COR-L47 (cell line): ENCODE measurements at places on chromosomes 16 and 17.
A peak's percentile ranks its signal among the peaks of the same experiment; 100 is the strongest.

DNA sequence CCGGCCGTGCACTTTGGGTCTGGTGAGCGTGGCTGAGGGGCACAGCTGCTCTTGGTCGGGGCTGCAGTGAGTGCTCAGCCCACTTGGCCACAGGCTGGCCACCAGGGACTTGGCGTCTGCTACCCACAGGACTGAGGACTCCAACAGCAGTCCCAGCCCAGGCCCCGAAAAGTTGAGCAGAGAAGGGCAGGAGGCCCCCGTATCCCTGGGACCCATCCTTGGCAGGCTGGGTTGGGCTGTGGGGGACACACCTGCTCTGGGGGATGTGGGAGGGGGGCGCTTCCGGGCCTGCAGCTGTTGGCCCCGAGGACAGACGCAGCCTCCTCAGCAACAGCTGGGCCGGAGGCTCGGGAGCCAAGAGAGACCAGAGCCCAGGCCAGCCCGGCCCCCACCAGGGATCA, 19.4 kb upstream of the SSTR5 start:
- no peak for DNase-seq

DNA sequence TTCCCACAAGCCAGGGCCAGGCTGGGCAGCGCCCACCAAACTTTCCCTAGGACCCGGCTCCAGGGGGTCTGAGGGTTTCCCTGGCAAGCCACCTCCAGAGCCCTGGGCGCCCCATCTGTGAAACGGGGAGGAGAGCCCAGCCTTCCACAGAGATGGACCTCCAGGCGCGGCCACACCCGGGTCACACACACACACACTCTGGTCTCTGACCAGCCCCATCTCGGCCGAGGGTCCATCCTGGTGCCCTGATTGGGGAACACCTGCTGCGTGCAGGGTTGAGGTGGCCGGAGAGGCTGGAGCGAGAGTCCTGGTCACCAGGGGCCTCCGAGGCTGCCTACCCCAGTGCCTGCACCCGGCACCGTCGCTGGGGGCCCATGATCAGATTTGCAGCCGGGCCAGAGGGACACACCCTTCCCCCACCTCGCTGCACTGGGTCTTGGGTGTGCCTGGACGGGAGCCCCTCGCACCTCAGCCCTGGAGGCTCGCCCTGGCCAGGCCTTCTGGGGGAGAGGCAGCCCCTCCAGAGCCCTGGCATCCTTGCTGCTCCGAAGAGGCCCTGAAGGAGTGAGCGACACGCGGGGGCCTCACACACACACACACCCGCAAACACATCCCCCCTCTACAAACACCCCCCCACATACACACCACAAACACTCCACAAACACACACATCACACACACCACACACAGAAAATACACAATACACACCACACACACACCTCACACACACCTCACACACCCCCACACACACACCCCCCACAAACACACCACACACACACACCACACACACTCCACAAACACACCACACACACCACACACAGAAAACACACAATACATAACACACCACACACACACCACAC, 29.7 kb downstream of the SLC25A10 start:
- no peak for DNase-seq

DNA sequence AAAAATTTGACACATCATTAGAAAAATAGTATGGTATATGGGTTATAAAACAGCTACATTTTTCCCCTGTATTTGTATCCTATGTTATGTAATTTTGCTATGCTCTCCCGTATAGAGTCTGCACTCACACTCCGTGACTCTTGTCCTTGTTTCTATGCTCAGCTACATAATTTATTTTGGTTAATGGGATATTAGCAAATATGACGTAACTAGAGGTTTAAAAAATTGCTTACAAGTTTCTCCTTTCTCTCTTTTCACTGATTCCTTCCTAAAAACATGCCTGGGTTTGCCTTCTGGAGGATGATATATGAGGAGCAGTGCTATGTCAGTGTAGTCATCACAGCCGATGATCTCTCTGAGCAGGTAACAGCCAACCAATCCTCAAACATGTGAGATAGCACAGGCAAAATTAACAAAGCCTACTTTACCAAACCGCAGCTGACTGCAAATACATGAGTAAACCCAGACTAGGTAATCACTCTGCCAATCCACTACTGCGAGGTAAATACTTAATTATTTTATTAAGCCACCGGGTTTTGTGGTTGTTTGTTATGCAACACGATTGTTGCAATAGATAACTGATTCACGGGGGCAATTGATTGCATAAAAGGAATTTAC, 126.9 kb downstream of the KIF2B start:
- no peak for DNase-seq

DNA sequence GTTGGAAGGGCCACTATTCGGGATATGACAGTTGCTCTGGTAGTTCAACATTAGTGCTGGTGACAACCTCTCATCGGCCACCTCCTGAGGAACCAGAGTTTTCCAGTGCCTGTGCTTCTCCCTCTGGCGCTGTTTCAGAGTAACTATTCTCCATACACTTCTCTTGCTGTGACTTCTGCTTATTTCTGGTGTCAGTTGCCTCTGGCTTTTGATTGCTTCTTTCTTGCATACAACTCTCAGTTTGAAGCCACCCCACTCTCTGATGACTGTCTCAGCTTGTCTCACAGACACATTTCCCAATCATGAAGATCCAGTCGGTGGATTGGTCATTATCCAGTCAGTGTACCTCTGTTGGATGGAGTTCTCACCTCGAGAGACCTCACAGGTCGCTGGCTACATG, 3.4 kb upstream of the TM4SF5 start:
- no peak for DNase-seq

GRCh38 chr17:62110923-62111484, 45.9 kb upstream of the MED13 start:
- no peak for DNase-seq

DNA sequence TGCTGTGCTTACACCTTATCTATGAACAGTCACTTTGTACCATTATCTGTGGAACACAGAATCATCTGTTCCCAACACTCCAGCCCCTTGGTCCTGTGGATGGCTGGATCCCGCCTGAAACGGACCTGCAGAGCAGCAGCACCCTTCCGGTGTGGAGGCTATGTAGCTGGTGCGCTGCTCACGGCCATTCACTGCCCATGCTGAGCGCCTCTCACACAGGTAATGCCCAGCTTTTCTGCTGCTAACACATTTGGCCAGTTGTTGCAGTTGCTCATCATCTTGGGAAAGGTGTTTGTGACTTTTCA, 11.4 kb upstream of the PLK1 start:
- DNase-seq, result no peak

DNA sequence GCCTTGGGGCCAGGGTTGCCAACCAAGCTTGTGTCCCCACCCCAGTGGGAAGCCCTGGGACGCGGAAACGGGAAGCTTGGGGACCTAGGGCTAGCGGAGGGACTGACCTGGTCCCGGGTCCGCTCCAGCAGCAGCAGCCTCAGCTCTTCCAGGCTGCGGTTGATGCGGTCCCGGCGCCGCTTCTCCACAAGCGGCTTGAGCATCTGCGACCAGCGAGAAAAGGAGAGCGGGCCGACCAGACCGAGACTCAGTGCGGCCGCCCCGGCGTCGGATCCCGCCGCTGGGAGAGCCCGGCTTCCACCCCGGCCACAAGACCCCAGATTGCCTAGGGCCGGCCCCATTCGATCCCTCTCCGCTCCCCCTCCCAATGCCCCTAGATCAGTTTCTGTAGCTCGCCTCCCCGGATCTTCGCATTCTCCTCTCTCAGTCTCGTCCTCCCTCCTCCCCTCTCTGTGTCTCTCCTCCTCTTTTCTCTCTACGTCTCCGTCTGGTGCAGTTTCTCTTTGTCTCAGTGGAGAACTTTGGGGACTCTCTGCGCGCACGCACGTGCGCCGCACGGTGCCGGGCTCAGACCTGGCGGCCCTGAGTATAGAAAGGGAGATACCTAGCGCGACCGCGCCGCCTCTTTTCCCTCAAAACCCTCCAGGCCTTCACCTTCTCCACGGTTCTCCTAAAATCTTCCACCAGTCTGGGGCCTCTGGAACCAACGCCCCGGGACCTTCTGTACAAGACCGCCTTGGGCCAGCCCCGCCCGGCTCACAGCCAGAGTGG, 797 bp downstream of the HES7 start:
- no peak for DNase-seq

GRCh38 chr16:79037521-79038373, 562.8 kb downstream of the MAF start:
- no peak for DNase-seq

- DNase-seq, result no peak
These were observed 528 bp downstream of the TERB1 start for GRCh38 chr16:66800856-66801255.

- DNase-seq, result peak; percentile 78
These were observed at the start of gene CCDC57 for GRCh38 chr17:82212331-82213250. Gene CCDC57, minus strand, starts transcription at chr17:82212842. Its CDS starts 10,898 bp downstream, at chr17:82201944.

DNA sequence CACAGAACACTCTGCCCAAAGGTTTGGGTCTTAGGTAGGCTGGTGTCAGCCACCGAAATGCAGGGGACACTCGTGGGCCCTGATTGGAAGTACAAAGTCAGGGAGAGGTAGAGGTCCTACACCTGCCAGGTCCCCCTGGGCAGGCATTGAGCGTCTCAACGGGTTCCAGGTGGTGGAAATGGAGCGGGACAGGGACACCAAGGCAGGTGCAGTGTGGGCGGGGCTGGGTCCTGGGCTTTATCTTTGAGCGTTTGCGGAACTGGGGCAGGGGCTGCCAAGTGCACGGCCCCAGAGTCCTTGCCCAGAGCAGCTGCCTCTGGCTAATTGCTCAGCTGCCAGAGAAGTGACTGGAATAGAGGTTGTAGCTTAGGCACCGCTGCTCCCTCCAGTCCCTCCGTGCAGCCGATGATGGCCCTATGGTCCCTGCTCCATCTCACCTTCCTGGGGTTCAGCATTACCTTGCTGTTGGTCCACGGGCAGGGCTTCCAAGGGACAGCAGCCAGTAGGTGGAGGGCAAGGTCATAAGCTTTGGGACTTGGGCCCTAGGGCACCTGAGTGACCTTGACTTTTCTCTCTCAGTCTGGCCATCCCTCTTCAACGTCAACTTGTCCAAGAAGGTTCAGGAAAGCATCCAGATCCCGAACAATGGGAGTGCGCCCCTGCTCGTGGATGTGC, at the start of gene ZACN:
ZACN (plus strand) TSS at position 323 of the 675 bp plus-strand sequence; CDS start at position 406, 83 bp downstream.
- DNase-seq, result no peak

- no peak for DNase-seq
These were observed 28.5 kb downstream of the PRSS54 start for GRCh38 chr16:58266336-58266735.

DNA sequence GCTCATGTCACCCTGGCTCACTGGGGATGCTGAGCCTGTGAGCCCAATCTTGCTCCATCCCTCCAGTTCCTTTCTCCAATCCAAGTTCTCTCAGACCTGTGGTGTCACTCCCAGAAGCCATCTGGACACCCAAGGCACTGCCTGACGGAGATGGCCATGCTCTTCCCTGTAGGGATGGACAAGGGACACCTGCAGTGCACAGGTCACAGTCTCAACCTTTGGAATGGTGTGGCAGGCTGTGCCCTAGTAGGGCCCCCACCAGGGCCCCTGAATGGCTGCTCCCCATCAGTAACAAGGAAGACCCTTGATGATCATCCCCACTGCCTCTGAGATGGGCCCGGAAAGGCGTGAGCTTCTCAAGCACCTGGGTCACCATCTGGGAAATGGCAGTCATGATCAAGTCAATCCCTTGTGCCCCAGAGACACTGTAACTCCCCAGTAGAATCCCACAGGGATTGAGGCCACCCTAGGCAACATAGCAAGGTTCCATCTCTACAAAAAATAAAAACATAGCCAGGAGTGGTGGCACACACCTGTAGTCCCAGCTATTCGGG, 822.5 kb downstream of the KCNJ18 start:
- no peak for DNase-seq
